AG09319 (cell line): ENCODE measurements at places on chromosomes 12 and 14.

- DNase-seq, result no peak
Measured at GRCh38 chr14:53151523-53152183, 1.5 kb downstream of the DDHD1 start.

DNA sequence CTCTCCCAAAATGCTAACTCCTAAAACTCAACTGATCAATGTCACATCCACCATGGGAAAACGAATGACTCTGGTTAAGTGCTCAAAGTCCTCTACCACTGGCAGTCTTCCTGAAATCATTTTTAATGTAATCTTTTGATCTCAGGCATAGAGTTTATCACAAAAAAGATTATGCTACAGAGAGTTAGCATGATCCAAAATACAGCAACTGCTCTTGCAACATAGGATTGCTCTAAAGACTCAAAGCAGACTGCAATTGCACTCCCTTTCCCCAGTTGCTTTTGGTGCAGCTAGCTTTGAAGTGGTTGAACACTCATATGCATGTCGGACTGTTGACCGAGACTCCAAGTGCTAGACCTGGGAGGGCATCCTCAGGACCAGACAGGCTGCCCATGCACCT, 109.3 kb downstream of the C12orf42 start:
- DNase-seq, result no peak

GRCh38 chr12:123696646-123697045, 15.5 kb upstream of the ATP6V0A2 start:
- no peak for DNase-seq

- DNase-seq, result peak; percentile 31
Measured at GRCh38 chr14:73173092-73173735, 36.9 kb downstream of the PSEN1 start.

DNA sequence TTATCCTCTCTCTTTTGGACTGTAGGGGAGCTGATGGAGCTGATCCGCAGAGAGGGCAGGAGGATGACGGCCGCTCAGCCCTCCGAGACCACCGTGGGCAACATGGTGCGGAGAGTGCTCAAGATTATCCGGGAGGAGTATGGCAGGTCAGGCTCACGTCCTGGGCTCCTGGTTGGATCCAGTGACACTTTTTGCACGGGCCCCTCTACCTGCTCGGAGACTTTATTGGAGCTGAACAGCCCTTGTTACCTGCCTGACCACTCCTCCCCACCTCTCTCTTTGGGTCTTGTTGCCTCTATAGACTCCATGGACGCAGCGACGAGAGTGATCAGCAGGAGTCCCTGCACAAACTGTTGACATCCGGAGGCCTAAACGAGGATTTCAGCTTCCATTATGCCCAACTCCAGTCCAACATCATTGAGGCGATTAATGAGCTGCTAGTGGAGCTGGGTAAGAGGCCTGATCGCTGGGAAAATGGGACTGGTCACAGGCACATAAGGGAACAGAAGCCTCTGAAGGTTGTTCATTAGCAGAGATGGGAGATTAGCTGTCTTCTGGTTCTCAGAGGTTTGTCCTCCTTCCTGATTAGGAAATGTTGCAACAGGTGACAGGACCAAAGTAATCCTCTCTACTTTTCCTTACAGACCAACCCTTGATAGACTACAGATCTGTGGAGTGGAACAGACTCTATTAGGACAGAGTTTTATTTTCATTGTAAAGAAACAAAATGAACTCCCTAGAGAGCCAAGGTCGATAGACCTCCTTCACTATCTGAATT, 718 bp downstream of the EIF2B2 start:
- no peak for DNase-seq

GRCh38 chr12:132858718-132859266, 28.6 kb downstream of the CHFR start:
- no peak for DNase-seq

DNA sequence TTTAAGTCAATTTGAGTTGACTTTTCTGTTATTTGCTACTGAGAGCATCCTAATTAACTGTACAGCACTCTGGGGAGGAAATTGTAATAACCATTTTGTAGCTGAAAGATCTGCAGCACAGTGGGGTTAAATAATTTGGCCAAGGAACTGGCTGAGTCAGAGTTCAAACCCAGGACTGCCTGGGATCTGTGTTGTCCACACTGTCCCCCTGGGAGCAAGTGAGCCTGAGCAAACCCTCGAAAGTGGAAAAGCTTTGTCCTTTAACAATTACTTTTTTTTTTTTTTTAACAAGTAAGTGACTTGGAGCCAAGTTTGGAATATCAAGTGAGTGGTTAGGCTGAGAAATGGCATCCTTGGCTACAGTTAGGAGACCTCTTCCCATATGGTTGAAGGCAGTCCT, 247.2 kb upstream of the CCDC196 start:
- no peak for DNase-seq

GRCh38 chr12:111073370-111073769, 153.0 kb upstream of the MYL2 start:
- DNase-seq, result no peak

DNA sequence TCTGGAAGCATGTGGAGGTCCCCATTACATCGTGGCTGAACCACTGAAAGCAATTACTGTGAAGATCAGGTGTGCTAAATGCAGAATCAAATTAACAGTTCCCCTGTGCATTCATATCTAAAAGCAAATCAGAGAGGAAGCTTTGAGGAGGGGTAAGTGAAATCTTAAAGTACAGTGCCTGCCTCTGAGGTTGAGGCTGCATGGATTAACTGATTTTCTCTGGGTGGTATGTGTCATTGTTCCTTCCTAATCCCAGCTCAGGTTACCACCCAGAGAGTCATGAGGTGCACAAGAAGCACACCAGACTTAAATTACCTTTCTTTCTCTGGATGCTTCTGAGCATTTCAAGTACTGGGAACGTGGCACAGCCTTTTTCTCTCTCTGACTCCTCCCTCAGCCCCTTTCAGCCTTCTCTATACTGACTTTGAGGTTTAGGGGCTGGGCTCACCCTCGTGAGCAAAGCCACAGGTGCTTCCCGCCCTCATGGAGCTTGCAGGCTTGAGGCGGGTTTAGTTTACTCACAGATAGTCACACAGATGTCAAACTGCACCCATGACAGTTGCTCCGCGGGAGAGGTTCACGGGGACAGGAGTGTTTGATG, 237.6 kb upstream of the CRY1 start:
- DNase-seq, result no peak

DNA sequence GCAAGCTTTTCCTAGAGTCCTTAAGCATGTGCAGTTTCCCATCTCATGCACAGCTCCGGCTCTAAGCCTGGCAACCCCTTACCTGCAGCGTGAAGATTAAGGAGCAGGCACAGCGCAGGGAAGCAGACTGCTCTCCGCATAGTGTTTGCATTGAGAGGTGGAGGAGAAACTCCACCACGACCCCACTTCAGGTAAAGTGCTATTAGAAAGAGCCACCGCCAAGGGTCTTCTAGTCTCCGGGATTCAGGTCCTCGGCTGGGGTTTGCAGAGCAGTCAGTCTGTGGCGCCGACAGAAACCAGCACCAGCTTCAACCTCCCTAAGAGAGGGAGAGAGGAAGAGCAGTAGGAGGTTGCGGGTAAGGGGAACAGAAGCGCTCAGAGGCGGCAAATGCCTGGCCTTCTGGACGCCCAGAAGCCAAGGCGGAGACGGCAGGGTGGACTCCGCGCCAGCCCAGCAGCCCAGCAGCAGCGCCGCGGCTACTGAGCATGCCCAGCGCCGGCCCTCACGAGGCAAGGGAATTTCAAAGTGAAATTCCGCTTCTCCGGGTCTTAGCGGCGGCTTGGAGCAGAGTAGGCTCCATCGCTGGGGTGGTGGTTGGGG, at the start of gene PTPRR:
Gene PTPRR (minus strand): TSS at position 488 of the 601 bp plus-strand sequence. CDS start 348 bp downstream, at position 140.
- DNase-seq, result no peak

DNA sequence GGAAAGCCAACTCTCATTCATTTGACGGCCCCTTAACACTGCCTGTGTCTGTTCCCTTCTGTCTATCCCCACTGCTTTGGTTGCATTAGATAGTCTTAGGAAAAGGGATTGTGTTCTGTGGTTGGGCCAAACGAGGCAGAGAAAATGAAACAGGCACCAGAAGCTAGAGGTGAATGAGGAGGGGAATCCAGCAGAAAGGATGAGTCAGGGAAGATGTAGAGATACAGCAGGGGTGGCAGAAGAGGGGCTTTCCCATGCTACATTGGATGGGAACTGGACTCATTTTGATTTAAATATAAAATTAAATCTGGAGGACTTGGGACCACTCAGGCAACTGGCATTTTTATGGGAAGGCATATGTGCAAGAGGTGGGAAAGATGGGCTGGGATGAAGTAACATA, 43.3 kb downstream of the OTOGL start:
- no peak for DNase-seq

GRCh38 chr12:16880864-16881285, 274.9 kb upstream of the LMO3 start:
- DNase-seq, result no peak

- no peak for DNase-seq
Measured at GRCh38 chr12:22802883-22803630, 178.1 kb downstream of the ETNK1 start.

DNA sequence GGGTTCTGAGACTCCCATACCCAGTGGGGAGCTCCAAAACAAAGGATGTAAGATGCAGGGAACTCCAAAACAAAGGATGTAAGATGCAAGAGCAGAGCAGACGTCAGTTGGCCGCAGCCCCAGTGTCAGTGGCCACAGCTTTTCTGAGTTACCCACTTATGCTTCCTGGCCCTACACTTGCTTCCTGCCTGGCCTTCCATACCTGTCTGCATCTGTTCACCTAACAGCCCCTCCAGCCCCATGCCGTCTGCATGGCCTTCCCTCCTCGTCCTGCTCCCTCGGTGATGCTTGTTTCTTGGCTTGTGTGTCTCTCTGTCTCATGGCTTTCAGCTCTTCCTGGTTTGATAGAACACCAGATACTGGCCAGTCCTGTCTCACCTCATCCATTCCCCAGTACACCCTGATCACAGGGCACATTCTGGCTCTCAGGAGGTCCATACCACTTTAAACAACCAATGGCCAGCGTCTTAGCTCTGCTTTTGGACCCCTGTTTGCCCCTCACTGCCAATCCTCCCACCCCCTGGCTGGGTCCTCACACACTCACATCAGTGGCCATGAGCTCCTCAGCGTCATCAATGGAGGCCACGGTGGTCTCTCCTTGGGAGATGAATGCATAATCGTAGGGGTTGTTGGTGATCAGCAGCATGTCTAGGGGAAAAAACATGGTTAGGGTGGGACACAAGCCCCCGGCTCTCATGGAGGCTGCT, 5.3 kb downstream of the MYH7 start:
- DNase-seq, result no peak

- DNase-seq, result no peak
Measured at GRCh38 chr14:90999299-90999698, 61.1 kb downstream of the RPS6KA5 start.

- no peak for DNase-seq
Measured at GRCh38 chr14:92308716-92309115, 14.2 kb upstream of the SLC24A4 start.

DNA sequence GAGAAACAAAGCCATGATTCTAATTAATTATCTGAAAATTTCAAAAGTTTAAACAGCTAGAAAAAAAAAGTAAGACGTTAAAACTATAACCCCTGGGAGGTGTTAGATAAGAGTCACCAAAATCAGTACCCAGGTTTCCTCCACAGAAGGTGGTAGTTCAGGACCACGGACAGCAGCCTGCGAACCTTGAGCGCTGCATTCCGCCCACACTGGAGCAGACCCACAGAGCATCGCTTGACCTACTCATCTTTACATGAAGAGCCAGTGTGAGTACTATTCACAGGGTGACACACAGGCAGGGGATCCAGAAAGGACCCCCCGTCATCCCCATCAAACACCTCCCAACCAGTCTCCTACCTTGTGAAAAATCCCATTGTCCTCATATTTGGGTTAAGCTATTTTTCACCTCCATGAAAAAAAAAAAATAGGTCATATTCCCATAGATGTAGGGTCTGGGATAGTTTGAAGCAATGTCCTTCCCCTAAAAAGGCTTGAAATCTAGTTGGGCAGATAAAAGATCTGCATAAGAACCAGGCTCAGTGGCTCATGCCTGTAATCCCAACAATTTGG, 8.8 kb upstream of the CHGA start:
- no peak for DNase-seq

GRCh38 chr12:123269896-123270213, 1.8 kb downstream of the CDK2AP1 start:
- DNase-seq, result no peak

GRCh38 chr14:92143309-92143708, 21.5 kb downstream of the CPSF2 start:
- no peak for DNase-seq

GRCh38 chr14:91947475-91948184, at the start of gene FBLN5:
Gene FBLN5, minus strand, starts transcription at chr14:91947694. Its CDS starts 465 bp downstream, at chr14:91947229.
- DNase-seq, result peak; percentile 89

DNA sequence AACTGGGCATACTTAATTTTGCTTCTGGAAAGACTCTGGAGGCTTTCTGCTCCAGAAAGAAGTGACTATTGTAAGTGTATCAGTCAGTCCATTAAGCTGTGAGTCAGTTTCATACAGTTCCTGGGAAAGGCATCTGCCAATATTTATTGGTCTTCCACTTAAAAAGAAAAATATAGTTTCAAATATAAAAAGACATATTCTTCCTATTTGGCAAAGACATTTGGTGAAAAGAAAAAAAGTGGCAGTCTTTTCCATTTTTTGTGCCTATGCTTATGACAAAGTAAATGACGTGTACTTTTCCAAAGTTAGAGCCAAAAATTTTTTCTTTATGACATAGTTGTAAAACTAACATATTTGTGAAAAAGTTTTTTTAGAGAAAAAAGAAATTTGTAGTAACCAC, 12.3 kb downstream of the TMEM30B start:
- no peak for DNase-seq
